Fibroblast of skin of right biceps (primary cell): ENCODE measurements at places on chromosomes 5 and 9.

DNA sequence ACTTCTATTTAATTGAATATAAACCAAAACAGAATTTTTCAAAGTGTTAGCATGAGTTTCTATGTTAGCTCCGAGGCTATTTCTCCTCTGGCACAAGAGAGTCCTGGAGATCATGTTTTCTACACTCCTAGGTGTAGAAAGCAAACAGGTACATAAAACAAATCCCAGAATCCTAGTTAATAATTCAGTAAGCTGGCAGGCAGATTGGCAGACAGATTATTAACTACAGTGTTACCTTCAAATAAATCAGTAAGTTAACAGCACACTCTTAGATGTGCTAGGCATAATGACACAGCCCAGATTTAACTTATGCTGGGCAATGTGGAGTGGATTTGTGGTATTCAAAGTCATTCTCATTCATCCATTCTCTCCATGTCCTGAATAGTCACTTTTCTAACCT lies 282.8 kb upstream of the RPS23 start:
- no peak for DNase-seq

DNA sequence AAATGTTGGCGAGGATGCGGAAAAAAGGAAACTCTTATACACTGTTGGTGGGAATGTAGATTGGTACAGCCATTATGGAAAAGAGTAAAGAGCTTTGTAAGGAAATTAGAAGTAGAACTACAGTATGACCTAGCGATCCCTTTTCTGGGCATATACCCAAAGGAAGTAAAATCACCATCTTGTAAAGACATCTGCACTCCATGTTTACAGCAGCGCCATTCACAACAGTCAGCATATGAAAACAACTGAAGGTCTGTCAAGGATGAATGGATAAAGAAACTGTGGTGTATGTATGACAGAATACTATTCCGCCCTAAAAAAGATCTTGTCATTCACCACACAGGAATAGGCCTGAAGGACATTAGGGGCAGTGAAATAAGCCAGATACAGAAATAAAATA lies 27.7 kb upstream of the SLC25A51 start:
- DNase-seq = no peak

GRCh38 chr9:27162045-27162444 lies 53.0 kb downstream of the TEK start:
- peak; percentile 51 for DNase-seq

GRCh38 chr9:2302606-2303005 lies 287.5 kb downstream of the SMARCA2 start:
- peak; percentile 5 for DNase-seq

- no peak for DNase-seq
These were observed 60.6 kb downstream of the TMEM174 start for GRCh38 chr5:73233461-73234203.

- no peak for DNase-seq
These were observed 68.0 kb upstream of the C6 start for GRCh38 chr5:41281215-41281810.

GRCh38 chr9:100669968-100670367 lies 92.1 kb downstream of the CAVIN4 start:
- DNase-seq = no peak

DNA sequence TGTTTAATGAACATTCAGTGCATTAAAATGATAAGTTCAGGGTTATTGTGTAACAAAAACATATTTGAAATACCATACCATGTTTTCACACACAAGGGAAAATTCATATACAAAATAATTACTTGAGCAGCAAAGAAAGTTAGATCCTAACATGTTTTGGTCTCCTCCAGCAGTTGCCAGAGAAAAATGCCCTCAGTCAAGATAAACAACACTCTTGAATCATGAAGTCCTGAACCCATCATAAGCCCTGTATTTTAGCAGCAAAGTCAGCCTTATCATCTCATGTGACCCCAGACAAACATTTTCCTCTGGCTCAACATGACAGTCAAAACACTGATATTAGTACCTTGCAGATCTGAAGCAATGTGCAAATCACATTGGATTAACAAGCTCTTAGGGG lies 1541.1 kb upstream of the WWC1 start:
- no peak for DNase-seq

GRCh38 chr9:34710023-34710422 lies at the start of gene CCL21:
Gene CCL21 (minus strand): TSS chr9:34710136. CDS start chr9:34710066, 70 bp downstream.
- DNase-seq = no peak

- DNase-seq = no peak
These were observed 75.9 kb upstream of the ADAMTSL1 start for GRCh38 chr9:18398038-18398437.

- peak; percentile 65 for DNase-seq
These were observed 323.1 kb upstream of the ACTBL2 start for GRCh38 chr5:57805732-57806131.

DNA sequence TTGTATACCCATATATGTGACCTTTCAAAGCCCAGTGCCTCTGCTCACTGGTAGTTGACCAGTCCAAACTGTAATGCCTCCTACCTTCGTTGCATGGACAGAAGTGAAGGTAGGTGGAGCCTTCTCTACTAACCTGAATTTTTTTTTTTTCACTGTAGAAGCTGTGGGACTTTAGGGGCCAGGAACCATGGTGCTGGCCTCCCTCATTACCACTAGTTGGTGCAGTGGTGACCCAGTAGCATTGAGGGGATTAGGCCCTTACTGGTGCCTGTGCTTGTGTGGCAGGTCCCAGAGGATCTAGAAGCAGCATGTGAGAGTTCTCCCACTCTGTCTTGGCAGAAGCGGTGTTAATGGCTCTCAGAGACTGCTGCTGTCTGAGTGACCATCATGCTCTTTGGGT lies 2.3 kb downstream of the RALGPS1 start:
- DNase-seq = no peak

DNA sequence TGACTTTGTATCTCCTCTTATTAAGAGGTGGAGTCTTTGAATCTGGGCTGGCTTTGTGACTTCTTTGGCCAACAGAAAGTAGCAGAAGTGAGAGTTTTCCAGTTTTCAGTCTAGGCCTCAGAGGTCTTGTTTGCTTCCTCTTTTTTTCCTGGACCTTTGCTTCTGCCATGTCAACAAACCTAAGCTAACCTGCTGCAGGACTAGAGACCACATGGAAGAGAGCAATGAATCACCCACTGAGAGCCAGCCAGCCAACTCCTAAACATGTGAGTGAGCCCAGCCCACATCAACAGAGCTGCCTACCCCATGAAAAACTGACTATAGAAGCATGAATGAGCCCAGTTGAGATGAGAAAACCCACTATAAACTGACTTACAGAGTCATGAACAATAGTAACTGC lies 29.9 kb downstream of the MRPL22 start:
- DNase-seq = peak; percentile 30

DNA sequence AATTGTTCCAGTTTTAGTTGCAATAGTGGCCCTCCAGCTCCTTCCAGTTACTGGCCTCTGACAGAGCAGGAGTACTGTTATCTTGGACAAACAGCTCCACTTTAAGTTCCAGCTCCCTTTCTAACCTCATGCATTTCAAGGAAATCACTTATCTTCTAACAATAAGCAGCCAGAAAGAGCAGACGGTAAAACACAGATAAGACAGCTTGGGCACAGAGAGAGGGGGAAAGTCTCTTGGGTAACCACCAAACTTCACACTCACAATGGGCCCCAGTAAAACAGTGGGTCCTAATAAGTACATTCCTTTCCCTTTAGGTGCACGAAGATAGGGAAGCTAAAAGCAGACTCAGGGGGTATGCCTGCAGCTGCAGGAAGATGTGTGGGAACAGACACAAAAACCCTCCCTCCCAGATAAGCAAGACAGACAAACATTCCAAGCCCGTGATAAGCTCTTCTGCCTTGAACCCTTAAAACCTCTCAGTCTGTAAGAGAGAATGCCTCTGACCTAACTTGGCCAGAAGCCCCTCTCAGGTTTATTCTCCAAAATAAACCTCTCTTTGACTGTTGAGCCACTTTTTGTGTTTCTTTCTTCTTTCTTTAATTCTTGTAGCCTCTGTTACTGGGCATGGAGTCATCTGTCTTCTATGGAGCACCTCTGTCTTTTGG lies 30.8 kb downstream of the OR1J1 start:
- DNase-seq = peak; percentile 23

GRCh38 chr9:93645921-93646639 lies 69.7 kb downstream of the PHF2 start:
- no peak for DNase-seq

DNA sequence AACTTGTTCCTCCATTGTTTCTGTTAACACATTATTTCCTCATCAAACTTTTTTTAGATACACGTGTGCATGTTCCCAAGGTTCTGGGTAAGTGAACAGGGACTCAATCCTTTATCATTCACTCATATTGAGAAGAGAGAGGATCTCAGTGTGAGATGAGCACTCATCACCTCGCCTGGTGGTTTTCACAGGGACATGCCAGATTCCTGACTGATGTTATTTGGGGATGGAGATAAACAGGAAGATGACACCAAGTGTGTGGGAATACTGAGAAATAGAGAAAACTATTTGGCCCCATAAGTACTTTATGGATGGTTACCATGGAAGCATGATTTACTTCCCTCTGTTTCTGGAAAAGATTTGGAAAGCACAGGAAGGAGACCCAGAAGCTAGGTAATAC lies 533.3 kb upstream of the DMAC1 start:
- peak; percentile 31 for DNase-seq

DNA sequence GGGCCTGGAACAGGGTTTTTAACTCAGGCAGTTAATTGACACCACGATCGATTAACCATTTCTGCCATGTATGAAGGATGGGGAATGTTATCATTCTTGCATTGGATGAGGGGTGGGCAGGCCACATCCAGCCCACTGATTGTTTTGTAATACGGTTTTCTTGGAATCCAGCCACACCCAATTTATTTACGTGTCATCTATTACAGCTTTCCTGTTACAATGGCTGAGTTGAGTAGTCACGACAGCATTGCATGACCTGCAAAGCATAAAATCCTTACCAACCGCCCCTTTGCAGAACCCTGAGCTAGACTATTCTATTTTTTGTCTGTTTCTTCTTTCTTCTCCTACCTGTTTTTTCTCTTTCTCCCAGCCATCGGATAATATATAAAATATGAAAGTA lies 122.0 kb upstream of the STC2 start:
- no peak for DNase-seq

- no peak for DNase-seq
These were observed 63.8 kb downstream of the RNF38 start for GRCh38 chr9:36336131-36336907.

GRCh38 chr5:132853323-132853722 lies 12.9 kb downstream of the GDF9 start:
- DNase-seq = no peak

GRCh38 chr5:99061711-99062110 lies 132.9 kb upstream of the CHD1 start:
- DNase-seq = peak; percentile 86

DNA sequence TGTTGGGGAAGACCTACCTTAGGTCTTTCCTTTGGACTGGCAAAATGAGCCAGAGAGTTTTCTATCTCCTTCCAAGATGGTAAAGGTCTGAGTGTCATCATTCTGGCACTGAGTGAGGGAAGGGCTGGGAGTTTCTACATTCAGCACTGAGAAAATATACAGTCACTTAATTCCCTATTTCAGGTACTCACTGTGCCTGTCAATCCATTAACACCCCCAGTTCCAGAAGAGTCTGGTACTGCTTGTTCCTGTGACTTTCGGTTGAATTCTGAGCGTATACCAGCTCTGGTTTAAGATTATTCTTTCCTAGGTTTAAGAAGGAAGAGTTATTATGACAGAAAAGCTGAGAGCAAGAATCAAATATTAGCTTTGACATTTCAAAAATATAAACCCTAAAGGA lies 68.4 kb downstream of the MTX3 start:
- DNase-seq = no peak

DNA sequence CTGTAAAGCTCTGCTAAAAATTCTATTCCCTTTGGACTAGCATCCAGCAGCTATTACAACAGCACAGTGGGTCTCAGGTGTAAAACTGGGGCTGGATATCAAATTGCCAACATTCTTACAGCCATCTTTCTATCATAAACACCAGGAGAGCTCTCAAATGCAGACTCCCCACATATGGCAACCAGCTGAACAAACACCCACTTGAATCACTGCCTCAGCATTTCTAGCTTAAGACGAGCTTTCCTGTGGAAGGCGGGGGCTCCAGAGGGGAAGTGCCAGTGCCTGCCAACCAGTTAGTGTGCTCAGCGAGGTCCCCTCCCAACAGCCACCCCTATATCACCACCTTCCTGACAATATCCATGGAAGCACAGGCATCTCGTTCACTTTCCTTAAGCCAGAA lies 62.2 kb downstream of the IPPK start:
- peak; percentile 85 for DNase-seq

GRCh38 chr5:32628049-32628844 lies 42.9 kb downstream of the SUB1 start:
- DNase-seq = peak; percentile 41

DNA sequence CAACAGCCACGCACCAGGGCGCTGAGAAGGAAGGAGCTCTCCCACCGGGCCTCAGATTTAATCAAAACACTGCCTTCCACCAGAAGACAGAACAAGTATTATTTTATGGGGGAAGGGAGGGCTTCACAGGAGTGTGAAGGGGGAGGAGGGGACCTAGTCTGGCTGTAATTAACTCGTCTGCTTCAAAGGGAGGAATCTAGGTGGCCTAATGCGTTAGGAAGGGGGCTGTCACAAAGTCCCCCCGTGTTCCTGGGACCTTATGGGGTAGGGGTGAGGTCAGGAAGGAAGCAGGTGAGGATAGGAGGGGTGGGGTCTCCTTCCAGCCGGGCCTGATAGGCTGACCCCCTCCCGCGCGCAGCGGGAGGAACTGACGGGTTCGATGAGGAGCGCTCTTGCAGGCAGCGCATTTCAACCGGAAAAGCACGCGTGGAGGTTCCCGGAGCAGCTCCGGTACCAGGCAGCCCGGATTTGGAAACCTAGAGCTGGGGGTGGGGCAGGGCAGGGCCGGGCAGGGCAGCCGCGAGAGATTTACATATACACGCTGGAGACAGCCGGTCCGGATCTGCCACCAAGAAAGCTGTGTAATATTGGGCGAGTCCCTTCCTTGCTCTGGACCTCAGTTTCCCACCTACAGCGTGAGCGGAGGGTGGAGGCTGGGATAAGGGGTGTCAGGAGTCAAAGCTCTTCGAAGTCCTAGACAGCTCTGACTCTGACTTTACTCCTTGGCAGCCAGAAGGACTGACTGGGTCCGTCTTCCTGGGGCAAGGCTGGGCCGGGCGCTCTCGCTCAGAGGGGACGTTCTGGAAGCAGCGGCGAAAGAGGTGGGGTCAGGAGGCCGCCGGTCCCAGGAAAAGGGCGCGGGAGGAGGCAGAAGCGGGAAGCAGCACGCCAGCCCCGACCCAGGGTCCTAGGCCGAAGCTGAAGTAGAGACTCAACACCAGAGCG lies 1.8 kb downstream of the SHB start:
- DNase-seq = peak; percentile 26

- no peak for DNase-seq
These were observed 185.0 kb downstream of the CNTLN start for GRCh38 chr9:17319864-17320263.

- DNase-seq = peak; percentile 64
These were observed 483 bp downstream of the C9orf85 start for GRCh38 chr9:71911908-71912335.
